ENCODE measurements at places on chromosomes 16 and 17. TPM values are rescaled to one million over a fixed set of nuclear protein-coding genes. Genes with fewer than 3 reads are reported as not detected.

C16orf46 gene
- 0.23 TPM for total RNA-seq

ITGAL gene
- not detected for total RNA-seq

CCL14 gene
- 24.2 TPM for total RNA-seq

CLEC10A gene
- 1.5 TPM for total RNA-seq

PPP1R9B gene
- 35.2 TPM for total RNA-seq

FKBP10 gene
- total RNA-seq: 244 TPM

HSD17B2 gene
- total RNA-seq: 181 TPM

PYDC1 gene
- not detected for total RNA-seq

KRTAP2-1 gene
- total RNA-seq: not detected

NUBP2 gene
- 91.8 TPM for total RNA-seq

CMTM4 gene
- 8.8 TPM for total RNA-seq

SOX8 gene
- total RNA-seq: 0.33 TPM
